ENCODE measurements at places on chromosomes 7 and 10.

- no peak for DNase-seq
Observed at GRCh38 chr10:97937928-97938327, 88.3 kb downstream of the GOLGA7B start.

- DNase-seq, result no peak
Observed at GRCh38 chr10:32315424-32315823, 31.5 kb downstream of the EPC1 start.

GRCh38 chr7:157301610-157302120 lies 35.1 kb upstream of the DNAJB6 start:
- no peak for DNase-seq

- no peak for DNase-seq
Observed at GRCh38 chr7:111029141-111029572, 61.8 kb upstream of the LRRN3 start.

All from fibroblast of skin of left quadriceps (primary cell).